ENCODE measurements at places on chromosomes 2 and 18.
A peak's percentile ranks its signal among the peaks of the same experiment; 100 is the strongest.

DNA sequence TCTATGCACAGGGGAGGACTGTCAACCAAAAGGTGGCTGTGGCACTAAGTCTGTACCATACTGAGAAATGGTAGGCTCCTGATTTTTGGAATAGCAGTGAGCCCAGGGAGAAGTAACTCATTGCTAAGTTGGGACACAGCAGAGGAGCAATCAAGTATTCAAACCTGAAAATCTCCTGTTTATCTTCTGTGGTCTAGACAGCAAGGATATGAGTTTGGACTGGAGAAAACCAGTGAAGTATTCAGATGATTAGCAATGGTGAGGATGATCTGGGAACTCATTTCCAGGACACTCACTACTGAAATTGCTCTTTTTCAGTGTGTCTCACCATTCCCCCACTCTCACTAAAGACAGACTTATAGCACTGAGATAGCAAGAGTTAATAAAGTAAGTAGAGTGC, 112.0 kb downstream of the GULP1 start:
- no peak for DNase-seq

DNA sequence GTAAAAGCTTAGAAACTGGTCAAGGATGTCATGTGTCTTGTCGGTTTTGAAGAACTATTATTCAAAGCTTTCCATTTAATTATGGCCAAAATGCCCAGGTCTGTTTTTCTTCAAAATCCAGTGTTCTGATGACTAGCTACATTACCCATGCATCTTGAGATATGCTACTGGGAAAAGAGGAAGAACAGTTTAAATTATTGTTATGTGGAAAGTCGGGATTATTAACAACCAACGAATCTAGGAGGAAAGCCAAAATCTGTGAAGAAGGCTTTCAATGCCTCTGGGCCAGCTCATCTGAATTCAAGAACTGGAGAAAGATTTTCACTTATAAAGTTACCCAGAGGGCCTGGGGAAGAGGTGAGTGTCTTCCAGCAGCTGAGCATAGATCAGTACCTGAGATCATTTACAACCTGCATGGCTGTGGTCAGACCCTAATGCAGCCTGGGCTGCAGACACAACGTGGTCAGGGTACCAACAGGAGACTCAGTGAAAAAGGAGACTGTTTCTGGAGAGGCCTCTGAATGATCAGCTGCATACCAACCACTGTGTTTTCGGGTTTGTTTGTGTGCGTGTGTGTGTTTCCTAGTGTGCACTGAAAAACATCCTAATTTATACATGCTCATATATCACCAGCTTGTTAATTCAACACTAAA, 308.5 kb downstream of the NRXN1 start:
- DNase-seq: no peak

DNA sequence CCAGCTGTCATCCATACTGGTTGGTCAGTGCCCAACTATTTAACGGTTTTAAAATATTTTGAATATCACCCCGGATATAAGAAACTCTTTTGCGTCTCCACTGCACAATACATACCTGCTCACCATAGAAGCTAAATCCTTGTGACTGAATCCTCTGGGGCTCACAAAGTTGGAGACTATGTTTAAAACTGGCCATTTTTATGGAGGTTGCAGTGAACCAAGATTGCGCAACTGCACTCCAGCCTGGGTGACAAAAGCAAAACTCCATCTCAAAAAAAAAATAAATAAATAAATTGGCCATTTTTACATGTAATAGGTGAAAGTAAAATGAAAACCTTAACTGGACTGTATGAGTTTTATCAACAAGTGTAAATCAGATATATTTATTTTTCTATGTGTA, 55.6 kb upstream of the TMEM17 start:
- DNase-seq: no peak

- no peak for DNase-seq
Observed at GRCh38 chr2:168138374-168138773, 109.0 kb downstream of the STK39 start.

DNA sequence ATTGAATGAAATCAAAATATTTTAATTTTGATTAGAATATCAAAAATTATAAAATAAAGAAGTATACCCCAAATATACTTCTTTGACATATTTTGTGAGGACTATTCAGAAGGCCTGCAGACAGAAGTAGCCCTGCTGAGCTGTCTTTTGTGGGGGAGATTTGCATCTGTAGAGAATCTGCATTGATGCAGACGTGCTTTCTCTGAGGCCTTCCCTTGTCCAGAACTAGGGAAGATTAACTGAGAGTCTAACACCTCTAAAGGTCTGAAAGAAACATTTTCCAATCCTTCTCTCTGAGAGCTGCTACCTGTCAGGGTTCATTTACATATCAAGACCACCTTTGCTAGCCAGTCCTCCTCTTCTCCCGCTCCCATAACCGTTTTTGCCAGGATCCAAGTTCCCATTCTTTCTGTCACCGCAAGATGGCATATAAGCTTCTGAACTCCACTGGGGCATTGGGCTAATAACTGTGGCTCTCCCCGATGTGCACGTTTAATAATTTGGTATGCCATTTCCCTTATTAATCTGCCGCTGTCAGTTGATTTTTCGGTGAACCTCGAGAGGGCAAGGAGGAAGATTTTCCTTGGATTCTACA, 510.4 kb upstream of the CNTNAP5 start:
- no peak for DNase-seq

- no peak for DNase-seq
Observed at GRCh38 chr2:166658901-166659300, 164.9 kb upstream of the SCN7A start.

DNA sequence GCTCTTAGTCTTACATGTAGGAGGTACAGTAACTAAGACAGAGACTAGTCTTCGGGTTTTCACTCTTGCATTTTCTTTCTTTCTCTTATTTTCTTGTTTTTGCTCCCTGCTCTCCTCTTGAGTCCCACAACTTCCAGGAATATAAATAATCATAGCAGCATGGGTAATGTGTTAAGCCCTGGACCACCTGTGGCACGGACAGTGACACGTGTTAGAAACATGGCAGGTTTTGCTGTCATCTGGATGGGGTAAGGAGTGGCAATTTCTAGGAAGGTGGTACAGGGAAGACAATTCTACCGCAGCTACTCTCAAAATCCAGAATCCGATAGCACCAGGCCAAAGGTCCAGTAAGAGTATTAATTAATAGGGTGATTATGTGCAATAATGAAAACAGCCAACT, 237.5 kb upstream of the FAM98A start:
- DNase-seq: no peak

DNA sequence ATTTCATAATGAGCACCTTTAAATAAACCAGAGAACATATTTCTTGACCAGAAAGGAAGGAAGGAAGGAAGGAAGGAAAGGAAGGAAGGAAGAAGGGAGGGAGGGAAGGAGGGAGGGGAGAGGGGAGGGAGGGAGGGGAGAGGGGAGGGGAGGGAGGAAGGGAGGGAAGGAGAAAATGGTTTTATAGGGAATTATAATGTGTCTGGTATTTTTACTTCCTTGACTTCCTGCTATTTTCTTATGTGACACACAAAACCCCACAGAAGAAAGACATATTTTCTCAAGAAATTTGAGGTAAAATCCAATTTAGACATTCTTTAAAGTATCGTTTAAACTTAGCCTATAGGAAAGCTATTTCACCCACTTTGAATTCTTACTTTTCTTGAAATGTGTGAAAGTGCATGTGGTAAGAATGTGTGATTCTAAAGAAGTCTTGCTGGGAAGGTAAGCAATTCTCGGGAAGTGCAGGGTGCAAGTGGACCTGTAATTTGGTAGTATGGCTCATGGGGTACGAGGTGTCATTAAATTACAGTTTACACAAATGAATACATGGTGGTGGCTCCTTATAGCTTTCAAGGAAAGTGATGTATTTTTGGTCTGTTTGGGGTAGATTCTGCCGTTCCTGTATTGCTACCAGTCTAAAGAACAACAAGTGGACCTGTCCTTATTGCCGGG, 18.0 kb downstream of the RNF125 start:
- DNase-seq: no peak

GRCh38 chr2:218345491-218346236, 11.0 kb upstream of the CATIP start:
- DNase-seq: no peak

GRCh38 chr18:47485221-47485797, 233.8 kb upstream of the SKOR2 start:
- DNase-seq: no peak

GRCh38 chr18:22171258-22172119, 2.1 kb downstream of the GATA6 start:
- no peak for DNase-seq

- no peak for DNase-seq
Observed at GRCh38 chr2:239494578-239494977, 93.8 kb upstream of the HDAC4 start.

DNA sequence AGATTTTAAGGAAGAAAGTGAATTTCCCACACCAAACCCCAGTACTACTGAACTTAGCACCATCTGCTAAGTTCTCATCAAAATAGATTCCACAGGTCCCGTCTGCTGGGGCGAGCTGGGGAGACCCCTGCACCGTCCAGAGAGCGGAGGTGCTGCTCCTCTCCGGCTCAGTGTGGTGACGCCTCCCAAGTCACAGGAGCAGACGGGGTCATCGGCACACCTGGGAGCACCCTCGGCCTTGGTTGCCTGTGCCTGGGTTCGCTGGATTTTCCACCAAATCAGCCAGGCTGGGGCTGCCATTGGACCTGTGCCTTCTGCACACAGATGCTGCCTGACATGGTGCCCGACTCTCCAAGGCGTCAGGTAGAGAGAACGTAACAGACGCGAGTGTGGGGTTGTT, 141.3 kb downstream of the PXDN start:
- no peak for DNase-seq

- no peak for DNase-seq
Observed at GRCh38 chr2:108786008-108786353, 590 bp upstream of the CCDC138 start.

GRCh38 chr2:174608866-174609214, 11.2 kb upstream of the WIPF1 start:
- DNase-seq: no peak

- DNase-seq: no peak
Observed at GRCh38 chr2:193373120-193373519, 1178.4 kb upstream of the TMEFF2 start.

GRCh38 chr18:62249478-62250097, 62.5 kb downstream of the RELCH start:
- DNase-seq: peak; percentile 48

DNA sequence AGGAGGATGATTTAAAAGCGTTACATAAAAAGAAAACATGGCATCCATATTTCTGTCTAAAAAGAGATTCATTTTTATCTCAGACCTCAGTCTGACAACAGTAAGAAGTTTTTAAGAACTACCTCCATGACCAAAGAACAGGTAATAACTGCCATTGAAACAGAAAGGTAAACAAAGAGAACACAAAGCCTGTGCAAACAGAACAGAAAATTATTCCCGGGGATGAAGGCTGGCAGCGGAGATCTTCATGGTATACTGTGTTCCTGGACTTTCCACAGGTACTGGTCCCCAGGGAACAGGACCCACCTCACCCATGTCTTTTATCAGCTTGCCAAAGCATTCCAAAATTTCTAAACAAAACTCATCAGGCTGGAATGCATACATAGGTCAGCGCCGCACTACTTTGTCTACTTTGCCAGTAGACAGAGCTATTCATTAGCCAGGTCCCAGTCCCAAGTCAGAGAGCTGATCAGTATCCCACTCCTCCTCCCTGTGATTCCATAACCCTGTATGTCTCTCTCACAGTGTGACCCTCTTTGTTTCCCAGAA, 277.3 kb downstream of the MBD2 start:
- DNase-seq: no peak

Measured in GM10248 (cell line).